Central memory CD4-positive, alpha-beta T cell (primary cell): ENCODE measurements at places on chromosomes 16 and 17.

DNA sequence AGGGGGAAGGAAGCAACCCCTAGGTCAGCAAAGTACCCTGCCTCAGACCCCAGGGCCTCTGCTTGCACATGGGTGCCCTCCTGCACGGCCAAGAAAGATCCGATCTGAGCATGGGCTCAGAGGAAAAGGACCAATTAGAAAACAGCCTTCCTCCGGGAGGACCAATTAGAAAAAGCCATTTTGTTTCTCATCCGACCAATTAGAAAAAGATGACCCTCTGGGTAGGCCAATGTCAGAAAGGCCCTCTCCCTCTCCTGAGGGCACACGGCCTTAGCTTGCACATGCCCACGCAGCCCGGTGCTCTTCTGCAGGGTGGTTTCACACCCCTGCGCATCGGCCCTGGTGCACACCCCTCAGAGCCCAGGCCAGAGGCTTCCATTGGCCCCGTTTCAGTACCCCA lies 5.1 kb upstream of the CISD3 start:
- no peak for DNase-seq

GRCh38 chr17:51857052-51857597 lies 301.4 kb downstream of the CA10 start:
- DNase-seq = no peak

GRCh38 chr16:53090591-53091411 lies 36.0 kb downstream of the CHD9 start:
- DNase-seq = no peak

DNA sequence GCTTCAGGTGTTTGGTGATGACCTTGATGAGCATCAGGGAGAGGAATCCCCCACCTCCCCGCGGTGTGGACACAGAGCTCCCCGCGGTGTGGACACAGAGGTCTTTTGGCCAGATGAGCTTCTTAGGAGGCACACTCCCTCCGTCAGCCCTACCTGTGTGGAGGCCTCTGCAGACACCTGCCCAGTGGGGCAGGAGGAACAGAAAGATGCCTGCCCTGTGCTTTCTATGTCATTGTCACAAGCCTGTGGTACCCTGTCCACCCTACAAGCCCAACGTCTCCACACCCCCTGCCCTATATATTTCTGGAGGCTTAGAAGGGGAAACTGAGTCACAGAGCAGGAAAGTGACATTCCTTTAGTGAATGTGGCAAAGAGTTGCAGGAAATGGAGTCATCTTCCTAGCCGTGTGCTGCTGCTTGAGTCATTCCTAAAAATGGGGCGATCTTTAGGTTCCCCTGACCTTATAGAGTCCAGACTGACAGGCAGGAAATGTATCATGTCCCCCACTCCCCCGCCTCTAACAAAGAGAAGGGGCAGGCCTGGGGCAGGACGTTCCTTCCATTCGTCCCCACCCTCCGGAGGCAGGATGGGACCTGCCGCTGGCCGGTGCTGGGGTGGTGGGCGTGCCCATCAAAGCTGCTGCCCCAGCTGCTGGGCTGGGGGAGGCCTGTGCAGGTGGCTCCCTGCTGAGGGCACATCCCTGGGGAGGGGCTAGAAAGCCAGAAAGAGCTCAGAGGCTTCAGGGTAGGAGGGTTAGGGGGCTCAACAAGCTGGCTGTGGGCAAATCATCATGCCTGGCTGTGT lies 1.0 kb upstream of the C16orf74 start:
- no peak for DNase-seq

DNA sequence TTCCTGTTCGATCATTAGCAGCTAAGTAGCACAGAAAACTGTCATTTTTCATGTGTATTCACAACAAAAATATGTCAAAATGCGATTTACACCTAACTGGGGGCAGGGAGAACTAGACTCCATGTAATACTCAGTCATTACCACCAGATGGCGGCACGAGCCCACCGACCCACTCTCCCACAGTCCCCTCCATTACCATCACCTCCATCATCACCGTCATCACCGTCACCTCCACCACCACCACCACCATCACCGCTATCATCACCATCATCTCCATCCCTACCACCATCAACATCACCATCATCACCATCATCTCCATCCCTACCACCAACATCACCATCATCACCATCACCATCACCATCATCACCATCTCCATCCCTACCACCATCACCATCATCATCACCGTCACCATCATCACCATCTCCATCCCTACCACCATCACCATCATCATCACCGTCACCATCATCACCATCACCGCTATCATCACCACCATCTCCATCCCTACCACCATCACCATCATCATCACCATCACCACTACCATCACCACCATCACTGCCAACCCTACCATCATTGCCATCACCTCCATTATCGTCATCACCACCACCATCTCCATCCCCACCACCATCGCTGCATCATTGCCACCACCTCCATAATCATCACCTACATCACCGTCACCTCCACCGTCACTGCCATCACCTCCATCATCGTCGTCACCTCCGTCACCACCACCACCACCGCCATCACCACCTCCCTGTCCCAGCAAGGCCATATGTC lies 14.4 kb downstream of the NDUFAF8 start:
- peak; percentile 51 for DNase-seq

DNA sequence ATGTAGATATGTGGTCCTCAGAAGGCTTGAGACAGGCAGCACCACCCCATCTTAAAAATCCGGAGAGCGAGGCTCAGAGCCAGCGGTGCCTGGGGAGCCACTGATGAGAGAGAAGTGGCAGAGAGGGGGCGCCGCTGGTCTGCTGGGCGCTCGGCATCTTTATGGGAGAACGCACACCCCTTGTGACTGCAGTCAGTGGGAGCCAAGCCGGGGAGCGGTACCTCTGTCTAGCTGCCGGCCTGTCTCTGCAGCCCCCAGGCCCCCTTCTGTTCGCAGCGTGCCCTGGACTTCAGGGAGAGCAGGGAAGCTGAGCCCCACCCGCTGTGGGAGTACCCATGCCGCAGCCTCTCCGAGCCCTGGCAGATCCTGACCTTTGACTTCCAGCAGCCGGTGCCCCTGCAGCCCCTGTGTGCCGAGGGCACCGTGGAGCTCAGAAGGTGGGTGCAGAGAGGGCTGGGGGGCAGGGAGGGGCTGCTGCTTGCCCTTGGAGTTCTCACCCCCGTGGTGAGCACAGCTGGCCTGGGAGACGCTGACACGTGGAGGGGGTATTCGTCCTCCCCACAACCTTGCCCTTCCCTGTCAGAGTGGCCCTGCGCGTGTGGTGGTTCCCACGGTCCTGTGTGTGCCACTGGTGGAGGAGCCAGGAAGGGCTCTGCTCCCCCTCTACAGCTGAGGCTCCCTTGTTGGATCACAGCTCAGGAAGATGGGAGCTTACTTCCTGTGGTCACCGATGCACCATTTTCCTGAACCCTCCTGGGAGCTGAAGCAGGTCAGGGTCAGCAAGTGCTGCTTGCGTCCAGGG lies 44.8 kb downstream of the PRMT7 start:
- DNase-seq = no peak

GRCh38 chr16:79618692-79619050 lies 18.1 kb upstream of the MAF start:
- DNase-seq = no peak

- no peak for DNase-seq
Measured at GRCh38 chr17:19712436-19713004, 3.9 kb downstream of the SLC47A2 start.

GRCh38 chr16:81445143-81445961 lies 744 bp downstream of the CMIP start:
- DNase-seq = peak; percentile 27

DNA sequence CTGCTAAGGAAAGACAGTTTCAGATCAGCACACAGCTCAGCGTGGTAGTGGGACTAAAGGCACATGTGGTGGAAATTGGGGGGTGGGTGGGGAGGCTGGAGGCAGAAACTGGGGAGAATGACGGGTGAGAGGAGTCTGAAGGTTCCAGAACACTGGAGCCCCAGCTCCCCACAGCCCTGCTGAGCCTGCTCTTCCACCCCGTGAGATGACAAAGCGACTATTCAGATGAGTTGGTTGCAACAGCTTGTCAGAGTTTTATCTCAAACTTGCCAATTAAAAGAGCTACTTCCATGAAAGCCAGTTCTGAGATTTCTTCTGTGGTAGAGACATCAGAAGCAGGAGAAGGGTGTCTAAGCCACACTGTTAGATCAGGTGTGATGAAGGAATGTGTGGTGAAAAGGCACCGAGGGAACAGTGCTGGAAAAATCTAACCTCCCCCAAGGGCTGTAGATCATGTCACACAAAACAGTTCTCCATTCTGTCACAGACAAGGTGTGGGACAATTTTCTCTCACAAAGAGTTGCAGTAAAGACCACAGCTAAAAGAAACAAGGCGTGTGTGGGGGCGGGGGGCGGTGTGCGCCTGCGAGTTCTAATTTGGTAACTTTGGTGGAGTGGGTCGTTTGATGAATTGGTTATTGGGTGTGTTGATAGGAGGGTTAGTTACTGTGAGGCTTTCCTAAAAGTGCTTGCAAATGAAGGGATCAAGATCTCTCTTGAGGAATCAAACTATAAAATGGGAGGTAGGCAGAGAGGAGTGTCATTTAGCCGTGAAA lies 39.0 kb downstream of the CCDC182 start:
- no peak for DNase-seq

GRCh38 chr17:80644536-80644935 lies 99.9 kb downstream of the RPTOR start:
- no peak for DNase-seq

- DNase-seq = no peak
Measured at GRCh38 chr17:57902800-57903759, 52.1 kb downstream of the CUEDC1 start.
